ENCODE measurements at places on chromosomes 6 and 20. TPM values are rescaled to one million over a fixed set of nuclear protein-coding genes. Genes with fewer than 3 reads are reported as not detected.

- no peak overlapping the region for H3K27ac ChIP-seq
- peaks cover 6% of the 10 kb centered on the region for H3K27me3 ChIP-seq
- no peak for DNase-seq
- H3K36me3 ChIP-seq = no peaks in the 10 kb centered on the region
- H3K4me1 ChIP-seq = no peaks in the 10 kb centered on the region
Measured at GRCh38 chr6:110334423-110335180, 23.5 kb downstream of the METTL24 start.

GRCh38 chr6:139262519-139263300 is 29.1 kb downstream of the TXLNB start:
- DNase-seq = no peak
- no peaks in the 10 kb centered on the region for H3K36me3 ChIP-seq
- H3K4me3 ChIP-seq = peak overlapping the region; percentile 55
- no peaks in the 10 kb centered on the region for H3K27me3 ChIP-seq
- peaks cover 8% of the 10 kb centered on the region for H3K4me1 ChIP-seq
- peak overlapping the region; percentile 53 for H3K27ac ChIP-seq

- no peaks in the 10 kb centered on the region for H3K27me3 ChIP-seq
- peaks cover 50% of the 10 kb centered on the region for H3K4me1 ChIP-seq
- H3K4me3 ChIP-seq = peak within 1 kb of the TSS; percentile 92
- peak; percentile 97 for DNase-seq
- H3K27ac ChIP-seq = peak within 1 kb of the TSS; percentile 77
Measured at GRCh38 chr6:42984001-42984923, at the start of gene PPP2R5D. Gene PPP2R5D (plus strand): TSS chr6:42984570. CDS start chr6:42984678, 108 bp downstream.

GRCh38 chr6:124330197-124330596 is 526.5 kb downstream of the NKAIN2 start:
- H3K4me1 ChIP-seq = no peaks in the 10 kb centered on the region
- H3K4me3 ChIP-seq = no peak overlapping the region
- no peaks in the 10 kb centered on the region for H3K27me3 ChIP-seq
- no peak overlapping the region for H3K27ac ChIP-seq

GRCh38 chr20:49356676-49357075 is 78.8 kb upstream of the ZNFX1 start:
- no peaks in the 10 kb centered on the region for H3K4me1 ChIP-seq
- DNase-seq = no peak
- no peaks in the 10 kb centered on the region for H3K36me3 ChIP-seq
- peaks cover 16% of the 10 kb centered on the region for H3K27me3 ChIP-seq
- no peak overlapping the region for H3K27ac ChIP-seq

- no peak overlapping the region for H3K27ac ChIP-seq
- H3K4me1 ChIP-seq = no peaks in the 10 kb centered on the region
- H3K4me3 ChIP-seq = no peak overlapping the region
- H3K27me3 ChIP-seq = peaks cover 21% of the 10 kb centered on the region
Measured at GRCh38 chr20:60687213-60687612, 564.8 kb upstream of the CDH4 start.

GRCh38 chr6:134196568-134197193 is 121.2 kb downstream of the SGK1 start:
- H3K4me3 ChIP-seq = peak overlapping the region; percentile 41
- peak overlapping the region; percentile 87 for H3K27ac ChIP-seq
- no peak for DNase-seq
- peaks cover 10% of the 10 kb centered on the region for H3K4me1 ChIP-seq
- no peaks in the 10 kb centered on the region for H3K27me3 ChIP-seq

The EDN3 gene
- total RNA-seq = not detected

The PAQR8 gene
- total RNA-seq = 4.4 TPM

The JPH2 gene
- total RNA-seq = 1.0 TPM
